ENCODE measurements at places on chromosomes 4 and X.

GRCh38 chr4:1595789-1596325 lies 88.3 kb downstream of the FAM53A start:
- no peak for DNase-seq

DNA sequence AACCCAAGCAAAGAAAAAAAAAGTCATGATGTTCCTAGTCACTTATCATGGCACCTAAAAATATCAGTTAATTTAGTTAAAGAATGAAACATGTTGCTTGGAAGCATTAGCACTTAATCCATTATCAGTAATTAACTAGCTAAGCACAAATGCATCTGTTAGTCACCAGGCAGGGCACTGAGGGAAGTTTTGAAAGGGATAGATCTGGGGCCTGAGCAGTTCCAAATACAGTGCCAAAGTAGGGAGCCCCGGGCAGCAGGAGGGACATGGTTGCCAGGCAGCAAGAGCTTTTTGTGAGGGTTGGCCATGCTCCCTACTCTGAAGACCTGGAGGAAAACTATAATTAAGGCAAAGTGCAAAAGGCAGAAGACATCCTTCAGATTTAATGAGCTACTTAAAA lies 62.0 kb downstream of the PHKA1 start:
- DNase-seq, result no peak

DNA sequence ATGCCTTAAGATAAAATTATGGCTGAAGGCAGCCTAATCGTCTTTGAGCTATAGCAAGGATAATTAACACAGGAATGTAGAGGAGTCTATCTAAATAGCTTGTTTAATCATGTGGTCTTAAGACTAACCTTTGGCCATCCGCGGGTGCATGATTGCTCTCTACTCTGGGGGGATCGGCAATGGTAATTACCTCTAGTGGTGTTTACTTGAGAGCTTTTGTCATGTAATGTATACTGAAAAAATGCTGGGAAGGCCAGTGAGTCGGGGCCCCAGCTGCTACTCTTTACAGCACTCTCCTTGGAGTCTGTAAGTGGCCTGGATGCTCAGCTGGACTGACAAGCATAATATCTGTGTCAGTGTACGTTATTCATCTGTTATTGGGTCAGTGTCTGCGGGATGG lies 65.5 kb upstream of the GNPDA2 start:
- no peak for DNase-seq

DNA sequence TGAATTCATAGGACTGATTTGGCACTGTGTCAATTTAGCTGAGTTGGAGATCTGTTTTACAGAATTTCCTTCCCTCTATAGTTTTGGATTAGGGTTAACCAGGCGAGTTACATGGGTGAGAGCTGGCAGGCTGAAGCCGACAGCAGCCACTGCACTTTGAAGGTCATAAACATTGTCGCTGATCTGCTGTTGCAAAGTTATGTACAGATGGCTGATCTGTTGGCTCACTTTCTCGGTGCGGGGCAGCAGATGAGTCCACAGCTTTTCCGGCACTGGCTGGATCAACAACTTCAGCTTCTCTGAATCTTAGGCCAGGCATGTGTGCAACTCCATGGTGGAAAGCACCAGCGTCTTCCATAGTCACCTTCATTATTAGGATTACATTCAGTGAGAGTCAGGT lies 173.7 kb downstream of the GPAT3 start:
- no peak for DNase-seq

GRCh38 chrX:13742397-13743176 lies 8.0 kb downstream of the OFD1 start:
- peak; percentile 43 for DNase-seq

DNA sequence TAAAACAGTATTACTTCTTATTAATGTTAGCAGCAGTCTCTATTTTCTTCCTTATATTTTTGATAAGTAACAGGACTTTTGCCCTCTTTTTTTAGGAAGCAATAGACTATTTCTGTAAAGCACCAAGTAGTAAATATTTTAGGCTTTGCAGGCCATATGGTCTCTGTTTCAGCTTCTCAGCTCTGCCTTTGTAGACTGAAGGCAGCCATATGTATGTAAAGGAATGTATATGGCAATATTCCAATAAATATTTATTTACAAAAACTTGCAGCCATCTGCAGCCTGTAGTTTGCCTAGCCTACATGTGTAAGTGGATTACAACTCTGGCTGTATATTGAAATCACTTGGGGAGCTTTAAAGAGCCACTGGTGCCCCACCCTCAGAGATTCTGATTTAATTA lies 15.0 kb downstream of the RADX start:
- DNase-seq, result no peak
